ENCODE measurements at places on chromosomes 11 and 22. TPM values are rescaled to one million over a fixed set of nuclear protein-coding genes. Genes with fewer than 3 reads are reported as not detected.

Gene OR6T1
- total RNA-seq: not detected

Gene DAGLA
- 4.2 TPM for total RNA-seq

Gene SNU13
- 98.7 TPM for total RNA-seq

Gene TEX12
- total RNA-seq: not detected

Gene MRPL17
- 42.2 TPM for total RNA-seq

Gene FGF3
- total RNA-seq: not detected

Gene RPS6KA4
- total RNA-seq: 38.3 TPM

Gene TIMM10B
- 61.7 TPM for total RNA-seq

Gene REXO2
- total RNA-seq: 398 TPM

Gene CLMP
- 619 TPM for total RNA-seq

Gene C11orf91
- not detected for total RNA-seq

Gene SCUBE2
- total RNA-seq: 0.86 TPM

Gene RAB3IL1
- total RNA-seq: 14.0 TPM

Gene C11orf97
- not detected for total RNA-seq

Gene PLAAT4
- total RNA-seq: 15.5 TPM

Gene CD248
- total RNA-seq: 123 TPM

Gene BATF2
- total RNA-seq: 1.8 TPM

Gene FGF19
- not detected for total RNA-seq

Gene ST3GAL4
- 21.0 TPM for total RNA-seq

Gene PGA5
- total RNA-seq: not detected

Gene PRAME
- 0.14 TPM for total RNA-seq

Gene TMEM191B
- not detected for total RNA-seq

Gene RAB39A
- not detected for total RNA-seq

Gene NLRP14
- total RNA-seq: not detected

Gene TAGLN
- total RNA-seq: 1,440 TPM

Gene TMPRSS13
- total RNA-seq: not detected

Gene APOBEC3G
- 12.7 TPM for total RNA-seq

Gene UBQLN3
- total RNA-seq: under 0.01 TPM

Gene APOL4
- total RNA-seq: under 0.01 TPM

Gene PRR5
- 27.6 TPM for total RNA-seq

Gene KCNJ5
- 0.29 TPM for total RNA-seq

Gene TNNT3
- total RNA-seq: not detected

Gene BUD13
- total RNA-seq: 10.3 TPM

Gene NPAS4
- total RNA-seq: not detected

Gene SLC25A17
- 14.7 TPM for total RNA-seq

Gene MISFA
- not detected for total RNA-seq
